ENCODE measurements at places on chromosomes 4 and X.

DNA sequence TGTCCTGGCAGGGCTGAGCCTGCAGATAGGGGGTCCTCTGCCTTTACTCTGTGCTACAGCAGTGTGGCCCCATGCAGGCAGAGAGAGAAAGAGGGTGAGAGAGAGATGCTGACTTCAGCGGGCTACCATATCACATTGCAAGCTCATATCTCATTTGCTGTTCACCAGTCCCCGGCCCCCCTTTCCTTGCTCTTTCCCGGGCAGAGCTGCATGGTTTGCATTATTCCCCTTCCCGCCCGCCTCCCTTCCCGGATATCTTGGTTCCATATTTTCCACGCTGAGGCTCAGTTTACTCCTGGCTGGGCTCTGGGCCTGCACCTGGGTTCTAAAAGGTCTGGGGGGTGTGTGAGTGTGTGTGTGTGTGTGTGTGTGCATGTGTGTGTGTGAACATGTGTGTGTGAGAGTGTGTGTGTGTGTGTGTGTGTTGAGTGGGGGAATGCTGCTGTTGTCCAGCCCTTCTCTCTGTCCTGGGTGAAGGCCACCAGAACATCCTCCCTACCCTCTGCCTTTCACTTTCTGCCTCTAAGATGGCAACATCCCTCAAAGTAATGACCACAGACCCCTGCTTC, 63.5 kb downstream of the PJA1 start:
- DNase-seq = no peak

- DNase-seq = no peak
Measured at GRCh38 chr4:10664408-10664807, 20.2 kb downstream of the CLNK start.

DNA sequence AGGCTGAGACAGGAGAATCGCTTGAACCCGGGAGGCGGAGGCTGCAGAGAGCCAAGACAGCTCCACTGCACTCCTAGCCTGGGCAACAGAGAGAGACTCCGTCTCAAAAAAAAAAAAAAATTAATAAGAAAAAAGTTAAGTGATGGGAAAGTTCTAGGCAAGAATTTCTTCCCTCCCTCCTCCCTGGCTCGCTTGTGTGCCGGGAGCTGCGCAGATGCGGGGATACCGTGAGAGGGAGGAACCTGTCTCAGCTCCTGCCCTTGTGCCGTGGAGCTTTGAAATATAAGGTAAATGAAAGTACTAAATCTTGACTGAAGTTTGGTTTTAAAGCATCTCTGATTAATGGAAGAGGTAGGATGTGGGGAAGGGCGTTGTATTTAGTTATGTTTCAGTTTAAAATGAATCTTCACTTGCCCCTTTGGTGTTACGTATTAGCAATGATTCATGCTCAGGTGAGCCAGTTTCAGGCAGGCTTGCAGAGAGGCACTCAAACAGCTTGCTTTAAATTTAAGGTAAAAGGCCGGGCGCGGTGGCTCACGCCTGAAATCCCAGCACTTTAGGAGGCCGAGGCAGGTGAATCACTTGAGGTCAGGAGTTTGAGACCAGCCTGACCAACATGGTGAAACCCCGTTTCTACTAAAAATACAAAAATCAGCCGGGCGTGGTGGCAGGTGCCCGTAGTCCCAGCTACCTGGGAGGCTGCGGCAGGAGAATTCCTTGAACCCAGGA, 1.4 kb upstream of the UFSP2 start:
- DNase-seq = no peak

DNA sequence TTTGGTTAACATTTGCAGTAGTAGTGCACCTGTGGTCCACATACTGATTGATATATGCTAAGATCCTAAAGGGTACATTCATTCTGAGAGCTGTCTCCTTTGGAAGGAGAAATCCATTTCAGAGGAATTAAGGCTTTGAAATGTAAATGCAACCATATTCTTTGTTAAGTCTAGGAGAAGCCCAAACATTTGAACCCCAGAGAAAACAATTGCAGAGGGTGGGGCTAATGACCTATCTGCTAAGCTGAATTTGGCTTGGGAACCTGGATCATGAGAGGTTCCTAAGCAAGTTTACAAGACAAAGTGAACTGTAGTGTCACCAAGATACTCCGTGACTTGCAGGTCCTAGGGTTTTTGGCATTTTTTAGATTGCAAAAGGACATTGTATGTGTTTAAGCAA, 41.2 kb downstream of the LAS1L start:
- no peak for DNase-seq

DNA sequence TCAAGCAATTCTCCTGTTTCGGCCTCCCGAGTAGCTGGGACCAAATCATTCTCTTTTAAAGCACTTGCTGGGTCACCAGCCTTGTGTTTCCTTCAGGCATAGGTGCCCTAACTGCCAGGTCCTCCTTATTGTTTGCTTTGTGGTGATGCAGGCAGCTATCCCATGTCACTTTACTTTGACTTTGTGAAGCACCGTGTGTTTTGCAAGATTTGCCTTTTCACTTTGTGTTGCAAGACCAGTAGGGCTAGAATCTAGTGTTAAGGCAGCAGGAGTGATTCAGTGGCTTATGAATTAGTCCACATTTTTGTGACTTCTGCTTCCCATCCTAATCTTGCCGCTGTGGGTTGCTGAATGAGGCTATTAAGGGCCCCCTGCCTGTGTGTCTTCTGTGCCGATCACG, 20.2 kb downstream of the SYAP1 start:
- DNase-seq = no peak

DNA sequence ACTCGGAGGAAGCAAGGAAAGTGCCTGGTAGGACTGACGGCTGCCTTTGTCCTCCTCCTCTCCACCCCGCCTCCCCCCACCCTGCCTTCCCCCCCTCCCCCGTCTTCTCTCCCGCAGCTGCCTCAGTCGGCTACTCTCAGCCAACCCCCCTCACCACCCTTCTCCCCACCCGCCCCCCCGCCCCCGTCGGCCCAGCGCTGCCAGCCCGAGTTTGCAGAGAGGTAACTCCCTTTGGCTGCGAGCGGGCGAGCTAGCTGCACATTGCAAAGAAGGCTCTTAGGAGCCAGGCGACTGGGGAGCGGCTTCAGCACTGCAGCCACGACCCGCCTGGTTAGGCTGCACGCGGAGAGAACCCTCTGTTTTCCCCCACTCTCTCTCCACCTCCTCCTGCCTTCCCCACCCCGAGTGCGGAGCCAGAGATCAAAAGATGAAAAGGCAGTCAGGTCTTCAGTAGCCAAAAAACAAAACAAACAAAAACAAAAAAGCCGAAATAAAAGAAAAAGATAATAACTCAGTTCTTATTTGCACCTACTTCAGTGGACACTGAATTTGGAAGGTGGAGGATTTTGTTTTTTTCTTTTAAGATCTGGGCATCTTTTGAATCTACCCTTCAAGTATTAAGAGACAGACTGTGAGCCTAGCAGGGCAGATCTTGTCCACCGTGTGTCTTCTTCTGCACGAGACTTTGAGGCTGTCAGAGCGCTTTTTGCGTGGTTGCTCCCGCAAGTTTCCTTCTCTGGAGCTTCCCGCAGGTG, 637 bp downstream of the AR start:
- DNase-seq = no peak

DNA sequence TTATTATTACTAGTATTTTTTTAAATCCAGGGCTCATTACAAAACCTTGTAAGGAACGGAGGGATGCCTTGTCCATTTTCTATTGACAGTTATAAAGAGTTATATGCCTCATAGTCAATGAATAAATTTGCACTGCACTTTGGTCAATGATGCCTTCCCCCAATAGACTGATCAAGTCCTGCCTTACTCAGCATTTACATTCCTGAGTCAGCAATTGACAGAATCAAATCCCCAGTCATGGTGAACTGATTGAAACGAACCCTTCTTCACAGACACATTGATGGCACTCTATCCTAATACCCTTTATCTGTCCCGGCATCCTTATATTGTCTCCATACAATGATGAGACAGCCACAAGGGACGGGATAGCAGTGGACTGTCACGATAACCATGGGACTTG, 213.2 kb downstream of the NLGN4X start:
- DNase-seq = no peak

GRCh38 chrX:72630185-72630584, 57.5 kb upstream of the HDAC8 start:
- no peak for DNase-seq

GRCh38 chr4:148845609-148846008, 403.4 kb upstream of the NR3C2 start:
- DNase-seq = no peak
